ENCODE measurements at places on chromosomes 12 and 14.

GRCh38 chr14:94403312-94403932 is 15.0 kb upstream of the SERPINA1 start:
- no peak for DNase-seq

GRCh38 chr12:4086481-4086880 is 187.1 kb upstream of the CCND2 start:
- DNase-seq = no peak

DNA sequence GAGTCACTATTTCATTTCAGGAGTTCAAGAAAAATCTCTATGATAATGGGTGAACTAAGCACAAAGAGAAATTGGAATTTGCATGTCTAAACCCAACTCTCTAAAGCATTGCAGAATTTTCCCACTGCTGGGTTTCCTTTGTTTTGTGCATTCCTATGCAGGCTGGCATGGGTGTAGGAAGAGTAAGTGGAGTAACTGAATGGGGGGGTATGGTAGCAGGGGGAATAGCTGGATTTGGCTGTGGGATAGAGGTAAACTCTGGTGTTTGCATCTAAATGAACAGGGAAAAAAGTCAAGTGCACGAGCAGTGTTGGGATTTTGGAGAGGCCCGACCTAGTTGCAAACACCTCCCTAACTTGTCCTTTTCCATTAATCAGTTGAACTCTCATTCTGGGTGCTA is 159.1 kb downstream of the ANO4 start:
- DNase-seq = no peak

GRCh38 chr14:24693983-24694382 is 60.0 kb upstream of the GZMB start:
- no peak for DNase-seq

GRCh38 chr12:111310076-111310870 is 58.6 kb downstream of the PHETA1 start:
- DNase-seq = no peak

GRCh38 chr12:112564160-112564784 is 145.5 kb downstream of the PTPN11 start:
- DNase-seq = no peak

GRCh38 chr14:61491224-61491623 is 169.8 kb downstream of the PRKCH start:
- DNase-seq = no peak

- no peak for DNase-seq
Measured at GRCh38 chr14:70097576-70098249, 91.0 kb downstream of the SLC8A3 start.

DNA sequence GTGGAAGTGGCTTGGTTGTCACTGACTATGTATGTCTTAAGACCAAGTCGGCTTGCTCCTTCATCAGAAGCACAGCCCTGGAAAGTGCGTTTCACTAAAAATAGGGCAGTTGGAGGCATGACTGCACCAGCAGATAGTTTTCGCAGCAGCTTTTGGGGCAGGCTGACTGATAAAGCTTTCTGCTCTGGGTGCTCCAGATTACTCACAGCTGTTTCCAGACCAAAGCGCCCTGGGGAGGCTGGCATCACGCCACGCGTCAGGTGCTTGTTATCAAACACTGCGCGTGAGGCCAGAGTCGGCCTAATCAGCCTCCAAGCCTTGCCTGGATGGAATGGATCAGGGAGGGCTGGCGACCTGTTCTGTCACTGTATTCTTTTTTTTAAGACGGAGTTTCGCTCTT is 13.3 kb upstream of the LRRC10 start:
- DNase-seq = no peak

GRCh38 chr14:54881761-54882401 is 20.7 kb downstream of the GCH1 start:
- no peak for DNase-seq

DNA sequence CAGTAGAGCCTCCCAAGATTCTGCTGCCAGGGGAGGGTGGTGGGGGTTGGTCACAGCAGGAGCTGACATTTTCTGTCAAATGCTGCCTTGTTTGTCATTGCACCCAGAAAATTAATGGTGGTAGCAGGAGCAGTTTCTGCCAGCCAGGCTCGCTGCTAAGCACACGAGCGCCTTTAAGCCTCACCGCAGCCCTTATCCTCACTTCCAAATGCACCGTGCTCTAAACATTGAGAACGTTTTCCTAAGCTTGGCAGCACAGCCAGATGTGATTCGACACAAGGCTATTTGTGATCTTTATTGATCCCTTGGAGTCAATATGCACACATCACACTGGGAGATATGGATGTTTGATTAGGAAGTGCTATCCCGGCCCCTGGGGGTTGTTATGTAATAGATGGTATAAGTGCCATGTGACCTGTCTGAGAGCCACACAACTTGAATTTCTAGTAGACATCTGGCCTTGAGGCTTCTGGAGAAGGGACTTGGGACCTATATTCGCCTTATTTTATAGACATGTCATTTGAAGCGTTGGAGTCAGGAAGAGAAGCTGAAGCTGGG is 31.6 kb upstream of the BEGAIN start:
- DNase-seq = no peak

DNA sequence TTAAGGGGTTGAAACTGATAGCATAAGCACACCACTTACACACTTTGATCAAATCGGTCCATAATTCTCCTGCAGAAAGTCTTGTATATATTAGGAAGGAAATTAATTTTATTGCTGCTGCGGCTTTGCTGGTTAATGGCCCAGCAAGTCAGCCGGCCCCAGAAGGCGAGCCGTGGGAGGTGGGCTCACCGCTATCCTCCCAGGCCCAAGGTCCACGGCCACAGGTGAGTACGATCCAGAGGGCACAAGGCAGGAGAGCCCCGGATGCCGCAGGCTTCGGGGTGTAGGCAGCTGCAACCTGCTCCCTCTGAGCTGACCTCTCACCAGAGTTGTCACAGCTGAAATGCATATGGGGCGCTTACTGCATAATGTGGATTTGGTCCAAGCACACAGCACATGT is 165.7 kb downstream of the TBX5 start:
- DNase-seq = no peak

DNA sequence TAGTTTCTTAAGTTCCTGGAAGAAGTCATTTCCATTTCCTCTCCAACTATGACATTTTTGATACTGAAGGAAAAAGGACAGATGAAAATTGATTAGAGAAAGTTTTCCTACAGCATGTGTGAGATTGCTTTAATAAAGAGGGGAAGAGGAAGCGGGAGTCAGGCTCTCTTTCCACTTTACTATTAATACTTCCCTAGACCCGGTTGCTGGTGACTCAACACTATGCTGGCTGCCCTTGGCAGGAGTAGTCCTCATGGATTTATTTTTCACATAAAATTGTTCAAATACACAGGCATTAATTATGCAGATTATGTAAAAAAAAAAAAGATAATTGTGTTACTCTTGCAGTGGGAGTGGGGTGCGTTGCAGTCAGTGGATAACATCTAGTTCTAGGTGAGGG is 293.4 kb downstream of the EGLN3 start:
- no peak for DNase-seq

DNA sequence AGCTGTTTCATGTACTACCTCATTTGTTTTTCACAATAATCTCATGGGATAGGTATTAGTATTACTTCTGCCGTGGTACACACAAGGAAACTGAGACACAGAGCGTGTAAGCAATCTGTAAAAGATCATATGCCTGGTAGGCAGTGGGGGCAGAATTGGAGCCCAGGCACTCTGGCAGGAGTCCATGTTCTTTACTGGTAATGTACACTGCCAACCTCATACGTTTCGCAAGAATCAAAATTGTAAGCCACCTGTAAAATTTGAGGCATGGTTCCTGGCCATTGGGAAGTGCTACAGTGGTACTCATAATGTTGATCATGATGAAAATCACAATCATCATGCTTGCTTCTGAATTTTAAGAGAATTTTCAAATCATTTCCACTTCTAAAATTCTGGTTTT is 40.7 kb downstream of the TMTC1 start:
- no peak for DNase-seq

GRCh38 chr14:23047034-23047634 is 5.1 kb downstream of the PSMB11 start:
- DNase-seq = no peak

DNA sequence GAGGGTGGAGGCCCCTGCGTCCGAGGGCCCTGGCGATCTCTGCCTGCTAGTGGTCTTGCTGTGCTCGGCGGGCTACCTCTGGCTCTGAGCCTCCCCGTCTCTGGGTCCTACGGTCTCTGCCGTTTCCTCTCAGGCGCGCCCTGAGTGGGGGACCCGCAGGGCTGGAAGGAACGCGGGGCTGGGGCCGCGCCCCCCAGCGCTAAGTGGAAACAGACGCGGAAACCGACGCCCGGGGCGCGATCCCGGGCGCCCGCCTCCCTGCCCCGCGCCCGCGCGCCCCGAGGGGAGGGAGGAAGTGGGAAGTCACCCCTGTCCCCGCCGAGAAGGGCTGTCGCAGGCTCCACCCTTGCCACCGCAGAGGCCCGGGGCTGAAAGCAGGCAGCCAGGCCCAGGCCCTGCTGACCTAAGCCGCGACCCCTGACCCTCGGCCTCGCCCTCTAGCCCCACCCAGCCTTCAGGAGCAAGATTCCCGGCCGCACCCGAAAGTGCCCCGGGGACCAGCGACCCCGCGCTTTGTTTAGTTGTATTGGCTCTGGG is 831 bp downstream of the CRIP1 start:
- DNase-seq = peak; percentile 70

GRCh38 chr14:103545915-103546651 is 16.4 kb downstream of the BAG5 start:
- no peak for DNase-seq

DNA sequence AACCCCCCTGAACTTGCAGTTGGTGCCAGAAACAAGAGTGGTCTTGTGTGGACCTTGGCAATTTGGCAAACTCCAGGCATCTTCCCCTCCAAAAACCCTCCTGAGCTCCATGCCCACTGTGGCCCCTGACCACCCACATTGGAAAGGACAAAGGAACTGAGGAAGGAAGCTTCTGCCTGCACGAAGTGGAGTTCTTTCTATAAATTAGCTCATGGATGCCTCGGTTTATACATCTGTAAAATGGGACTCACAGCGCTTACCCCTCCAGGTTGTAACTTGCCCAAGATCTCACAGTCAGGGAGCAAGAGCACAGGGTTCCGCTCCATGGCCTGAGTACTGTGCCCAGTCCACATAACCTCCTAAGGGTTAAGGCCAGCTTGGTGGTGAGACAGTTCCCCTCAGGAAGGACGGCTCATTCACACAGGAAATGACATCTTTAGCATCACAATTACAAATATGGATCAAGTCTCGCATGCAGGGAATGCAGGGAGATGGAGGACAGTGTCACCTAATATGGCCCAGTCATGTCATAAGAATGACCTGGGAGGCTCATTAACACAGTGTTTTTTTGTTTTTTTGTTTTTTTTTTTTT is 66.6 kb downstream of the CLMN start:
- no peak for DNase-seq

GRCh38 chr12:54936736-54937135 is 47.8 kb downstream of the TESPA1 start:
- DNase-seq = no peak

- DNase-seq = peak; percentile 71
Measured at GRCh38 chr14:69151458-69152180, 1.3 kb downstream of the DCAF5 start.

DNA sequence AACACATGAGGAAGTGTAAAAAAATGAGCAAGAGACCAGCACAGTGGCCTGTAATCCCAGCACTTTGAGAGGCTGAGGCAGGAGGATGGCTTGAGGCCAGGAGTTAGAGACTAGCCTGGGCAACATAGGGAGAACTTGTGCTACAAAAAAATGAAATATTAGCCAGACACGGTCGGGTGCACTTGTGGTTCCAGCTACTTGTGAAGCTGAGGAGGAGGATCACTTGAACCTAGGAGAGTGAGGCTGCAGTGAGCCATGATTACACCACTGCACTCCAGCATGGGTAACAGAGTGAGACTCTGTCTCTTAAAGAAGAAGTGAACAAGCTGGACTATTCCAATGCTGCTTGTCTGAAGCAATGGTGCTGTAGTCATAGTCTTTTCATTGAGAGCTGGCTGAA is 36.3 kb upstream of the MAP3K9 start:
- no peak for DNase-seq

- no peak for DNase-seq
Measured at GRCh38 chr12:5947006-5947405, 1.9 kb upstream of the ANO2 start.

GRCh38 chr12:132085291-132085635 is 58.9 kb downstream of the DDX51 start:
- no peak for DNase-seq

- DNase-seq = peak; percentile 51
Measured at GRCh38 chr14:77862154-77862786, 62.4 kb downstream of the ADCK1 start.

DNA sequence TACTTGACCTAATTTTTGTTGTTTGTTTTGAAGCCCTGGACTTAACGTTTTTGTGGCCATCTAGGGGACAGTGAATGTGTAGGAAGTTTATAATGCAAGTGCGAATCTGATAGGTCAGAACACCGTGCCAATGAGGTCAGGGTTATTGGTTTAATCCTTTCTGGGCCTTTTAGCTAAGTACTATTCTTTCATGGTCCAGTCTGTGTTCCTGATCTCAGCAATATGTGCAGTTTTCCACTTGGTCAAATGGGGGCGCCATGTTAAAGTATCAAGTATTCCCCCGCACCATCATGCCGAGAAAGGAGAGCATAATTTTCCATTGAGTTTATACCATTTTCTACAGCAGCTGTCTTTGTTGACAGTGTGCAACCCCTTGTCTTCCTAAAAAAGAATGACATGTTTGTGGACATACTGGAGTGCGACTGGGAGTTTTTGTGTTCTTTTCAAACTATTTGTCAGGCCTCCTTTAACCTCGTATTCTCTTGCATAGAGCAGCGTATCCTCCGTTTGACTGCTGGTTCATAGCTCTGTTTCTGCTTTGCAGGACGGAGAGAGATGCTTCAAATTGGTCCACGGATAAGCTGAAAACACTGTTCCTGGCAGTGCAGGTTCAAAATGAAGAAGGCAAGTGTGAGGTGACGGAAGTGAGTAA is 1.3 kb downstream of the AHSA1 start:
- DNase-seq = peak; percentile 43

GRCh38 chr14:76314521-76315034 is 61.4 kb upstream of the ESRRB start:
- DNase-seq = no peak

DNA sequence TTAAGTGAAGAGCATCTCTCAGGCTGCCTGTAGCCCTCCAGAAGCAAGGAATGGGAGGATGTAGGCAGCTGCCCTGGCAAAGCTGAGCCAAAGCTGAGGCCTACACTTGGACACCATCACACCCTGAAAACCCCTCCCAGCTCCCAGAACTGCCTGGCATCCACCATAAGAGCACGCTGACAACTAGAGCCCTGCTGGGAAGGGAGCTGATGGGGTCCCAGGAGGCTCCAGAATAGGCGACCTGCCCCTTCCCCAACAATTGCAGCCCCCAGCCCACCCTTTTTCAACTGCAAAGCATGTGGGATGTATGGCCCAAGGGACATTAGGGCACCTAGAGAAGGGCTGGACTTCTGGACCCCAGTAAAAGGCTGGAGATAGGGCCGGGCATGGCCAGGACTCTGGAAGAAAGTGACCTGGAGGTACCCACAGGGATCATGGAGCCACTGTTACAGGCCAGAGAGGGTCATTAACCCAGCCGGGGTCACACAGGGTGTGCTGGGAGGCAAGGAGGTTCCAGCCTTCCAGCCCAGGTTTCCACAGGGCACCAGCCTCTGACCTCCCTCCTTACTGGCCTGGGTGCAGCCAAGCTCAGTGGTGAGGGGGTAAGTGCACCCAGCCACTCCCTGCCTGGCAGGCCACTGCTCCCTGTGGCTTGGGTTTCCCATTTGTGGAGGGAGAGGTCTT is 27.8 kb downstream of the FAM222A start:
- DNase-seq = no peak

- no peak for DNase-seq
Measured at GRCh38 chr14:20468764-20469241, 403 bp upstream of the PNP start.
